ENCODE measurements at places on chromosomes 11 and 22.

DNA sequence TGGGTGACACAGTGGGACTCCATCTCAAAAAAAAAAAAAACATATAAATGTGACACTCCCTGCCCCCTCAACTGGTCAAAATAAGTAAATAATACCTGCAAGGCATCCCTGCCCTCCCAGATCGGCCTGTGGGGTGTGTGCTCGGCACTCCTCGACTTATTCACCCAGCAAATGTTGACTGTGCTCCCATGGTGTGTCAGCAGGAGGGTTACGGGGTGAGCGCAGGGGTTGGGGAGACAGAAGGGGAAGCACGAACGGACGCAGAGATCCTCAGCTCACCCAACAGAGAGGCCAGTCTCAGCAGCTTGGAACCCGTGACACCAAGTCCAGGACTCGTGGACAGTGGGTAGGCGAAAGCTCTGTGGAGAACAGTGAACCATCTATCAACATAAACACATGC lies 1.6 kb upstream of the ADM2 start:
- DNase-seq: no peak

- no peak for DNase-seq
Observed at GRCh38 chr11:58830673-58831301, 13.7 kb downstream of the GLYATL2 start.

DNA sequence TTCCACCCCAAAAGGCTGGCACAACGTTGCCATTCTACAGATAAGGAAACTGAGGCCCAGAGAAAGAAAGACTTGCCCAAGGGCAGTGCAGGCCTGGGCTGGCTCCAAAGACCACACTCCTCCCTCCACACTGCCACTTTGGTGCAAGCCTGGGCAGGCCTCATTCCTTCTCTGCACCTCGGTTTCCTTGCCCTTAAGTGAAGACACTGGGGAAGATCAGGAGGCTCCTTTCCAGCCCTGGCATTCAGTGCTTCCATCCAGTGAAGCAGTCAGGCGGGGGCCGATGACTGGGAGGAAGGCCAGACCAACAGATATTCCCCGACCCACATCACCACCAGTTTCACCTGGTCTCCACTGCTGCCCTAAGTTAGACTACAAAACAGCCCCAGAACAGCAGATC lies 18.3 kb upstream of the TCF20 start:
- no peak for DNase-seq

DNA sequence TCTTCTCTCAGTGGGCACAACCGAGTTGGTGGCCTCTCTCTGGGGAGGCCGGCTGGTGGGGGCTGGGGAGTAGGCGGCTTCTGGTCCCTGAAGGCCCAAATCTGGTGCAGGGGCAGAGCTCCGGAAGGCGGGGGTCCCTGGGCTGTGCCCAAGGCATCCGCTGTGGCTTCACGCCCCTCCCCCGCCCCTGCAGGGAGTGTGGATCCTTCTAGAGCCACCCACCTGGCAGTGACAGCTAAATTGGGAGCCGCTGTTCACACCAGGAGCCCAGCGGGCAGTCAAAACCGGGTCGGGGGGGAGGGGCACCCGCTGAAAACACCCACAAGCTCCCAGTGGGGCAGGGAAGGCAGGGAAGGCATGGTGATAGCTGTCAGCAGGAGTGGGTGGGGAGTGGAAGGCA lies 4.6 kb upstream of the RTN4R start:
- no peak for DNase-seq

DNA sequence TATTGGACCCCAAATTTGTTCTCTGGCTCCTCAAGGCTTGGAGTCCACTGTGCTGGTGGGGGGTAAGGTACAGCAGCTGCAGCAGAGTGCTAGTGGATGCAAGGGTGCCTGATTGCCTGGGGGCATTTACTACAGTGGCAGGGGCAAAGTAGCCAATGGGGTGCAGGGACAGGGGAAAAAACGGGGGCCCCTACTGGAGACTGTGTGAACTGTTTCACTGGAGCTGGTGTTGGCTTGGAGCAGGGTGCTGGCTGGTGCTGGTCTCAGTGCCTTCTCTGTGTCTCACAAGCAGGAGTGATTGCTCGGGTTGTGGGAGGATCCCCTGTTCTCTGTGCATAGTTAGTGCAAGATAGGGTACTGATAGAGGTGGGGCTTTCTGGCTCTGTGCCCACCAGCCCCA lies 935.9 kb downstream of the JRKL start:
- DNase-seq: no peak

DNA sequence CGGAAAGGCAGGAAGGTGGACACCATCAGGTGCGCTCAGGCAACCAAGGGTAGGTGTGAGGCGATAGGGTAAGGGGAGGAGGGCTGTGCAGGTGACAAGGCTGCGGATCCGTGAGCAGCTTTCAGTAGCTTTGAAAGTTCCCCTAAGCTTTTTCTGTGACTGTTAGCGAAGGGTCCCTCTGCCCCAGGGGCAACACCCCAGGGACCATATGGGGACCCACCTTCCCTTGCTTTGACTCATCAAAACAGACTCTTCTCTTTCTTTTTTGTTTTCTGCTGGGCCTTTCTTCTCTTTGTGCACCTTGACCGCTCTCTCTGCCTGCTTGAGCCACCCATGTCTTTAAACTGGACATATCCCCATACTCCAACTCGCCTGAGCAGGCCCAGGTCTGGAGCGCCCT lies 136.9 kb downstream of the FEZ1 start:
- no peak for DNase-seq

GRCh38 chr11:68036717-68037239 lies 2.0 kb upstream of the TCIRG1 start:
- DNase-seq: no peak

- DNase-seq: no peak
Observed at GRCh38 chr11:106986261-106986660, 32.0 kb downstream of the GUCY1A2 start.

- peak; percentile 65 for DNase-seq
Observed at GRCh38 chr11:65606876-65607613, 7.0 kb downstream of the MAP3K11 start.

DNA sequence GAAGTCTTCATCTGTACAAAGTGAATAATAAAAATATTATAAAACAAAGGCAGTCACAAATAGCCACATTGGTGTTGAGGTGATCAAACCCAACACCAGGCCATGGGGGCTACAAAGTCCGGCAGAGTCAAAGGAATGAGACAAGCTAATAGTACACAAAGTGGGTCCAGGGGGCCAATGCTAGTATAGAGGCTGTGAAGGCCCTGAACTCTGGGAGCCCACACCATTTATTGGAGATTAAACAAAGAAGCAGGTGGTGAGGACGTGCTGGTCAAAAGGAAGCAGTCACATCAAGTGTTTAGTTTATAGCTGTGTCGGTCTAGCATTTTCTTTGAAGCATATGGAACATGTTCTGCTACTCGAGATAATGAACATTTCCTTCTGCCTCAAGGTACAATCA lies 58.6 kb upstream of the CCT8L2 start:
- DNase-seq: no peak

DNA sequence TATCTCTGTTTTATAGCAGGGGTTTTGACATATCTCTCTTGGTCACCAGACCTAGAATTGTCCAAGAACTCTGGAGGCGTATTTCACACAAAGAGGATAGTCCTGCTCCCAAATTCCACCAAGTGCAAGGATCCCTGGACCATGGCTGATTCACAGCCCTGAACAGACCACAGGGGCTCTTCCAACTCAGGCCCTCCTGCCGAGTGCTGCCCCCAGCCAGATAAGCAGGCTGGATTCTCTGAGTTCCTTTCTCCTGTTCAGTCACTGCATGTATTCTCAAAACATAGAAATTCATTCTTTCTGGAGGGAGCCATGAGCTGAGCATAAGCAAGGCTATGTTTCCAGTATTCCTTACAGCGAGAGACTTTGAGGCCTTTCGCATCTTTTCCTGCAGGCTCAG lies 13.4 kb upstream of the PLEKHB1 start:
- DNase-seq: no peak

DNA sequence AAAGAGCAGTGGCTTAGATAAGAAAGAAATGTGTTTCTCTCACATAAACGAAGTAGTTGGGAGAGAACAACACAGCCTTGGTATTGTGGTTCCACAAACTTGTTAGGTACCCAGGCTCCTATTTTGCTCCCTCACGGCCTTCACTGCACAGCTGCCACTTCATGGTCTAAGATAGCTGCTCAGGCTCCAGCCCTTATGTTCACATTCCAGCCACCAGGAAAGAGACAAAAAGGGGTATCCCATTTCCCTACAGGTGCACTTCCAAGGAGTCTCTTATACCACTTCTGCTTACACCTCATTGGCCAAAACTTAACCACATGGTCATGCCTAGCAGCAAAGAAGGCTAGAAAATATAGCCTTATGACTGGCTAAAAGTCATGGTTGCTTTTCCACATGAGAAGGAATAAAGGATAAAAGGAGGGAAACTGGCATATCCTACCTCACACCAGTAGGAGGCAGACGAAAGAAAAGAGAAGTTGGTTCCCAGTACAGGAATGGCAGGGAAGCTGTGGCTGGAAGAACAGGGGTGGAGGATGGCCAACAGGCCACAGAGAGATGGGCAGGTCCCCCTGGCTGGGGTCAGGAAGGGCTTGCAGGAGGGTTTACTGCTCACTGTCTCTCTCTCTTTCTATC lies 5.4 kb upstream of the HDHD5 start:
- DNase-seq: no peak

DNA sequence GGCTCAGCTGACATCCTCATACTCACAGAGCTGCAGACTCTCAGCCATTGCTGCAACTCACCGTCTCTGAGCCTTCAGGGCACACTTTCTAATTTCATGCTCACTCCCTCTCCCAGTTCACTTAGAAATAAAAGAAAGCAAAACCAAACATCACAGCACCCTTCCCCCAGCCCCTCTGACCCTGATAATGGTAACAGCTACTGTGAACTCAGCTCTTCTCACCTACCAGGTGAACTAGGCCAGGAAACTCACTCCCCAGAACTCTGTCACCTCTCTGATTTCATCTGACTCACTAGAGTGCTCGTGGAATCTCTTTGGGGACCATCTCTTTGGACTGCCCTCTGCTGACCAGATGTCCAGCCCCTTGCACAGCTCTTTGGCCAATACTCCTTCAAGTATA lies 14.5 kb upstream of the PARVA start:
- no peak for DNase-seq

GRCh38 chr11:35349897-35350296 lies 69.5 kb downstream of the SLC1A2 start:
- no peak for DNase-seq

DNA sequence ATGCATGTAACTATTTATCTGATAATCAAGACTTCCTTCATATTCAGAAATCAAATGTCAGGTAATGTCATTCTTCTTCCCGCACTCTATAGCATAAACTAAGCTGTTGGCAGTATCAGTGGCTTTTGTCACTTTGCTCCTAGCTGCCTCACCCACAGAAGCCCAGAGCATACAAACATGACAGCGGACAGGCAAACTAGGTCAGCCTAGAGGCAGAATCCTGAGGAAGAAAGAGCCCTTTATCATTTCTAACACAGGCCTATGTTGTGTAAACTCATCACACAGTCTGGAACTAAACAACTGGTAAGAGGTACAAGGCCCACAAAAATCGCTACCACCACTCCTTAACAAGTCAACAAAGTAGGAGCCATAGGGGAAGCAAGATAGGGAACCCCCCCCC lies 21.0 kb downstream of the GUCY1A2 start:
- DNase-seq: no peak

GRCh38 chr22:20783844-20784723 lies 10.2 kb downstream of the SERPIND1 start:
- DNase-seq: peak; percentile 9

GRCh38 chr11:126791446-126791845 lies 209.1 kb downstream of the KIRREL3 start:
- no peak for DNase-seq

- no peak for DNase-seq
Observed at GRCh38 chr11:96111308-96111707, 187.4 kb upstream of the MTMR2 start.

GRCh38 chr11:84247129-84247528 lies 961.0 kb upstream of the CCDC90B start:
- no peak for DNase-seq

- no peak for DNase-seq
Observed at GRCh38 chr11:45924036-45924915, 1.8 kb downstream of the LARGE2 start.

DNA sequence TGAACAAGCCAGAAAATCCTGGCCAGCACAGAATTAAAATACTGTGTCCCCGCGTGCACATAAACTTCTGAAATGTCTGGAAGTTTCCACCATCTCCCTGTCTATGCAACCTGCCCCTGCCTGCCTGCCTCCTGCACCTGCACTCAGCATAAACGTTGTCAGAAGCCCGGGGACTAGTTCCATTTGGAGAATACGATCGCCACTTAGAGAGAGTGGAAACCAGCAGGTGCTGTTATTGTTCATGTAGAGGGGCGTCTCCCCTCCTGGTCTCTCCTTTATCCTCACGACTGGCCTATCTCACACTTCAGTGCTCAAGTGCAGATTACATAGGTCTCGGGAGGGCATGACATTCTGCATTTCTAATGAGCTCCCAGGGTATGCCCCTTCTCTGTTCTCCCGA lies 35.6 kb downstream of the MPPED1 start:
- no peak for DNase-seq

- no peak for DNase-seq
Observed at GRCh38 chr22:23684026-23684425, 6.8 kb upstream of the RGL4 start.

DNA sequence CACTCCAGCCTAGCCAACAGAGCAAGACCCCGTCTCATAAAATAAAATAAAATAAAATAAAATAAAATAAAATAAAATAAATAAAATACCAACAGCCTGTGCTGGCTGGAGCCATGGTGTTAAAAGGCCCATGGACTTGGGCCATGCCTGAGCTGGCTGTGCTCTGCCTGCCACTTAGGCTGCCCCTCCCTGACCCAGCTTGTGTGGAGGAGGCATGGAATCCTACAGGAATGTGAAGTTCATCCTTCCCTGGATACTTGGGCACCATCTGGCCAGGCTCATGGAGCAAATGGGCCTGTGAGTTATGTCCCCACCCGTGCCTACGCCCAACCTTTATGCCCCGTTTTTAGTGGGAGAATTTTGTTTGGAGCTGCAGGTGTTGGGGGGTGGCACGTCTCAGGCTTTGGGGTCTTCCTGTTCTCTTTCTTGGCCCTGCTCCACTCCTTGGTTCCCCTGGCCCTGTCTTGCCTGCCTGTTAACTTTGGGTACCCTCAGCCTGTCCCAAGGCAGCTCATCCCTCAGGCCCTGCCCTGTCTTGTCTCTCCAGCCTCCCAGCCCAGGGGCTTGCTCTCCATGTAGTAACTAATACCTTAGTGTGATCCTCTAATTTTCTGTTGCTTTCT lies 51.3 kb downstream of the BCR start:
- no peak for DNase-seq

DNA sequence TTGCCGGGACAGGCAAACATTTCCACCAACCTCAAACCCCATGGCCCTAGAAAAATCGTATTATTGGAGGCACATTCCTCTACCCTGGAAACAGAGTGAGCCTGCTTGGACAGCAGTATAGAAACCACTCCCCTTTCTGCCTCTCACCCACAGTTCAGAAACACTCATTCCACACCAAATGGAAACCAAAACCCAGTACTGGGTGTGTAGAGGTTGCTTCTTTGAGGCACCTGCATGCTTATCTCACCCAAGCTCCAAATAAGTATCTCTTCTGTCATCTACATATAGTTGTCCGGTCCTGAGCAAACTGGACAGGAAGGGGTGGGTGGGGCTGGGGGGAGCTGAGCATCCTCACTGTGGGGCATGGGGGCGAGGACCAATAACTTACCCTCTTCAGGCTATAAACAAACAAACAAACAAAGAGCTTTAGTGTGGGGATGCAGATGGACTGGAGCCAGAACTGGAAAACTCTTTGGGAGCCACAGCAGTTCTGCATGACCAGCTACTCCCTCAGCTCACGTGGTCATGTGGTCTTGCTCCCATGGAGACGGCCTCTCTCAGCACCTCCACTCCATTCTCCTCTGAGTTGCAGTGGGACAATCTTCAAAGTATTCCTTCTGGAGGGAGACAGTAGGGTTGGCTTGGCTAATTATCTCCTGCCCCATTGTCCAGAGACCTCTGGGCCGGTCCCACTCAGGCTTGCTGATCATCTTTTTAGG lies 1.0 kb upstream of the PLAAT2 start:
- DNase-seq: no peak
